Natural killer cell (primary cell): ENCODE measurements at places on chromosomes 1 and 21. TPM values are rescaled to one million over a fixed set of nuclear protein-coding genes. Genes with fewer than 3 reads are reported as not detected.

DNA sequence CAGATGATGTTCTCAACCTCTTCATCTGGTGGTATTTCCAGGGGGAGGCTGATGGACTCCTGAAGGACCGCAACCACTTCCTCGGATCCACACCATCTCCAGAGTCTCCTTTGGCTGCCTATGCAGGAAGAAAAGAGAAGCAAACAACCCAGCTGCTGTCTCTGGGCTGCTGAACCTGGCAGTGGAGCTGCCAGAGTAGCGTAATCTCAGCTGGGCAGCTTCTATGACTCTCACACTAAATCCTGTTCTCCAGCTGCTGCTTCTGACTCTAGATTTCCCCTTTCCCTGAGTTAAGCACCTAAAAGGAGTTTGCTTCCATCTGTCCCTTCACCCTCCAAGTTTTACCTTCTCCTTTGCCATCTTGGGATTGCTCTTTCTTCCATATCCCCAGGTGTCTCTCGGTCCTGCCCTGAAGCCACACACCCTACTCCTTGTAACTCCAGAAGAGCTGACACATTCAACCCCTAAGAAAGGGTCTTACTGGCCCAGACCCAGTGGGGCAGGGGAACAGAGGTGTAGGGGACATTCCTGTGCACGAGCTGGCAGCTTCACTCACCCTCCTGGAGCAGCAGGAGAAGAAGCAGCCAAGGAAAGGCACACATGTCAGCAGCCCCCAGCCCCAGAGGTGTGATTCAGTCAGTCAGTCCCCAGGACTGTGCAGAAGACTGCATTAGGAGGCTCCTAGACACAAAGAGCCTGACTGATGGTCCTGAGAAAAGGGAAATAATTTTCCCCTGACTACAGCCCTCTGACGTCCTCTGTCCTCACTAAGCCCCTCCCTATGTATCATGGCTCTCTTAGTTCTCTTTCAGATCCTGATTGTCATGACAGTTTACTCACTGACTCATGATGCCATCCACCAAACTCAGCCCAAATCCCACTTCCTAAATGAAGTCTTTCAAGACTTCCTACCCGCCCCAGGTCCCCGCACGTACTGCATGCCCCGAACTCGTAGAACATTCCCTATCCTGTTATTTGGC, at the start of gene SLAMF9:
Gene SLAMF9, minus strand, starts transcription at position 702 of the 980 bp plus-strand sequence. Its CDS starts 100 bp downstream, at position 602.
- H3K4me3 ChIP-seq = no peak within 1 kb of the TSS
- no peaks in the 10 kb centered on the region for H3K36me3 ChIP-seq
- H3K4me1 ChIP-seq = no peaks in the 10 kb centered on the region
- H3K27ac ChIP-seq = no peak within 1 kb of the TSS
- no peaks in the 10 kb centered on the region for H3K27me3 ChIP-seq

GRCh38 chr1:99062192-99062591, 57.5 kb upstream of the PLPPR5 start:
- no peak for DNase-seq
- H3K27me3 ChIP-seq = no peaks in the 10 kb centered on the region
- no peak overlapping the region for H3K27ac ChIP-seq
- H3K4me1 ChIP-seq = no peaks in the 10 kb centered on the region
- H3K4me3 ChIP-seq = no peak overlapping the region

The FAM72D gene
- not detected for total RNA-seq

The AMY1B gene
- total RNA-seq = not detected
